ENCODE measurements at places on chromosomes 3 and 15. TPM values are rescaled to one million over a fixed set of nuclear protein-coding genes. Genes with fewer than 3 reads are reported as not detected.

STARD9 gene
- total RNA-seq: 2.8 TPM

GCHFR gene
- total RNA-seq: 60.9 TPM

GRCh38 chr3:42195879-42196330 is 70.1 kb downstream of the CCK start:
- DNase-seq: no peak

GRCh38 chr15:54941417-54941816 is 255.3 kb downstream of the RSL24D1 start:
- no peak for DNase-seq

DNA sequence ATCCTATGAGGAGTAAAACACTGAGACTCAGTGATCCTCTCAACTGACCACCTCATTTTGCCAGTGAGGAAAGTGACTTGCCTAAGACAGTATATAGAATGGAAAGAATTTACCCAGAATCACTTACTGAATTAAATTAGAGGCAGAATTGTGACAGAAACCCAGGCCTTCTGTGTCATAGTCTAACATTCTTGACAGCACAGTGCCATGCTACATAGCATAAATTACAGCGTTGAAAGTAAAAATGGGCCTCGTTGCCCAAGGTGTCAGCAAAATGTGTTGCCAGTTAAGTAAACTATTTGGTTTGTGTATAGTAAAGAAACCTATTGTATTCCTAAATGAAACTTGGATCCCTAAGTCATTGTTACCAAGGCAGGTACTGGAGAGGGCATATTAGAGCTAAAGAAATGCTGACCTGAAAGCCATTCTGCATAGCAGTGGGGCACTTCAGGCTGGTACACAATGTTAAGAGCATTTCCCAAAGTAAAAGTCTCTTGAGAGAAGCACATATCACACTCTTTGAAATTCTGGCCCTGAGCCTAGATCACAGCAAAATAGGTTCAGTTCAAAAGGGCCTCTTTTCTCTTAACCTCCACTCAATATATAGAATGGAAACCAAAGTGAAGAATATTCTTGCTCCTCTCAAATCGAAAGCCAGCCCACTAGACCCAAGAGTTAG is 53.8 kb downstream of the HMG20A start:
- no peak for DNase-seq
